NCI-H1092 (cell line): ENCODE measurements at places on chromosomes 1 and 21.

GRCh38 chr1:224435318-224435763 is 744 bp upstream of the WDR26 start:
- no peak for DNase-seq

GRCh38 chr1:22535399-22535798 is 27.9 kb upstream of the EPHA8 start:
- DNase-seq: no peak

- no peak for DNase-seq
Measured at GRCh38 chr1:219731771-219732170, 118.9 kb upstream of the ZC3H11B start.

- no peak for DNase-seq
Measured at GRCh38 chr21:37075214-37075770, 2.2 kb downstream of the TTC3 start.

DNA sequence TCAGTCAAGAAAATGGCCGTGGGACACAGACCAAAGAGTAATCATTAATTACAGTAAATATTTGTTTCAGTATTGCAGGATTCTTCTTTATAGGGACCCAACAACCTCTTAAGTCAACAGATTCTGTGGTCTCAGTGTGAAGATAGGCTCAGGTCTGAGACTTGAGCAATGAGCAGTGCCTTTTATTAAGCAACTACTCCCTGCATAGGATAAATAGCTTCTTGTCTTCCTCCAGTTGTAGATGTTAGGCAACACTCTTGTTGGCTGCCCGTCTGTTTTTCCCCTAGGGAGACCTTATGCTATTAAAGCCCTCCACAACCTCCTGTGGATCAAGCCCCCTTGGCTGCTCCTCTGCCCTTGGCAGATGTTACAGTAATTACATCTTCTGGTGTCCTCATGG is 1.8 kb upstream of the OMA1 start:
- DNase-seq: no peak

DNA sequence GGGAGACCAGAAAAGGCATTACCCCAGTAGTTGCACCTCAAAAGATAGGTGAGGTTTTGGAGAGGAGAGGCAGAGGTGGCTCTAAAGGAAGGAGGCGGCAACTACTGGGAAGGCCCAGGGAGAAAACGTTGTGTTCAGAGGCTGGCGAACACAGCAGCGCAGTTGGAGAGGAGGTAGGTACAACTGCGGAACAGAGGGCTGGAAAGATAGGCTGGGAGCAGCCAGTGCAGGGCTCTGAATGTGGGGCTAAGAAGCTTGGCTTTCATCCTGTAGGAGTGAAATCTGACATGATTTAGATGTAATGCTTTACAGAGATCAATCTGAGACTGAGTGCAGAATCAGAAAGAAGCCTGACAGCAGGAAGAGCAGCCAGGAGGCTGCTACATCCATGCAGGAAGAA is 13.0 kb downstream of the RIMS3 start:
- no peak for DNase-seq

DNA sequence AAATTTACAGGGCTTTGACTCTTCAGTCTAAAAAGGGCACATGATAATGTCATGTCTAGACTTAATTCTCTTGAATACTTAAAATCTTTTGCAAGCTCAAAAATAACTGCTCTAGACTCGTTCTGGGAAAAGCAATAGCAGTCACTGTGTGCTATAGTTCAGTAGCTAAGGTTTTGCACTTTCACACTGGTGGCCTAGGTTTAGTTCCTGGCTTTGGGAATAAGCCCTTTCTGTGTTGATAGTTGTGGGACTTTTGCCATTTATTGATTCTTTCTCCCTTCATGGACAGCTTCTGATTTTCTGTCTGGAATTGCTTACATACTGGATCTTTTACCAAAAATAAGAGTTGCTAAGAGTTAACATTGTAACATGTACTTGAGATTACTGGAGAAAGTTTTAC is 151.2 kb downstream of the TRIM33 start:
- no peak for DNase-seq

DNA sequence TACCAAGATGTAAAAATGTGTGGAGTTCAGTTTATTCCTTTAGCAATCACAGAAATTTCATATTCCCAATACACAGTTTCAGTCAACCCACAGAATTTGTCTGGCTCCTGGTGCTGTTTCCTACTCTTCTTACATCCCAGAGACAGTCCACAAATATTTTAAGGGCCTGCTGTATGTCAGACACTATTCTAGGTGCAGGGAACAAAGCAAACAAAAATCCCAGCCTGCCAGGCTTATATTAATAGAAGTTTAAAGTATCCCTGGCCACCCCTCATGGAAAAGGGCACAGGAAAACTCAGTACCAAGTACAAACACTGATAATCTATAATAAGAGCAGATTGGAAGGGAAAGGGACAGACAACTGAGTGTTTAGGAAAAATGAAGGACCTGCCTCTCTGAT is 194.8 kb downstream of the ZP4 start:
- DNase-seq: no peak

GRCh38 chr1:151846686-151847237 is 6.8 kb downstream of the THEM5 start:
- no peak for DNase-seq
